ENCODE measurements at places on chromosomes 7 and 10.

- DNase-seq = no peak
These were observed 275.9 kb upstream of the PLPP4 start for GRCh38 chr10:120181154-120181553.

DNA sequence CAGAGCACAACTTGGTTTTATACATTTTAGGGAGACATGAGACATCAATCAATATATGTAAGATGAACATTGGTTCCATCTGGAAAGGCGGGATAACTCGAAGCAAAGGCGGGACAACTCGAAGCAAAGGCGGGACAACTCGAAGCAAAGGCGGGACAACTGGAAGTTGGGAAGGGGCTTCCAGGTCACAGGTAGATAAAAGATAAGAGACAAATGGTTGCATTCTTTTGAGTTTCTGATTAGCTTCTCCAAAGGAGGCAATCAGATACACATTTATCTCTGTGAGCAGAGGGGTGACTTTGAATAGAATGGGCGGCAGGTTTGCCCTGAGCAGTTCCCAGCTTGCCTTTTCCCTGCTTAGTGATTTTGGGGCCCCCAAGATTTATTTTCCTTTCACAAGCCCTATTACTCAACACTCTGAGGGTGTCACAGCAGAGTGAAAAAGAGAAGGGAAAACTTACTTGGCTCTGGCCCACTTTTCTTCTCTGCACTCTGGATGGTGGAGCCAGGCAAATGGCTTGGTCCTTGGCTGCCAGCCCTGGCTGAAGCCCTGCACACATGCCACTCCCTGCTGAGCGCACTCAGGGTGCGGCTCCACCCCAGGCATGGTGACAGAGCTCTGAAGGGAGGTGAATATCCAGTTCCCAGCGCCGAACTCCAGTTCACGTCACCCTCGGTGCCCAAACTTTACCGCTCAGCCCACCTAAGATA is 46.7 kb downstream of the PARD3 start:
- DNase-seq = no peak

DNA sequence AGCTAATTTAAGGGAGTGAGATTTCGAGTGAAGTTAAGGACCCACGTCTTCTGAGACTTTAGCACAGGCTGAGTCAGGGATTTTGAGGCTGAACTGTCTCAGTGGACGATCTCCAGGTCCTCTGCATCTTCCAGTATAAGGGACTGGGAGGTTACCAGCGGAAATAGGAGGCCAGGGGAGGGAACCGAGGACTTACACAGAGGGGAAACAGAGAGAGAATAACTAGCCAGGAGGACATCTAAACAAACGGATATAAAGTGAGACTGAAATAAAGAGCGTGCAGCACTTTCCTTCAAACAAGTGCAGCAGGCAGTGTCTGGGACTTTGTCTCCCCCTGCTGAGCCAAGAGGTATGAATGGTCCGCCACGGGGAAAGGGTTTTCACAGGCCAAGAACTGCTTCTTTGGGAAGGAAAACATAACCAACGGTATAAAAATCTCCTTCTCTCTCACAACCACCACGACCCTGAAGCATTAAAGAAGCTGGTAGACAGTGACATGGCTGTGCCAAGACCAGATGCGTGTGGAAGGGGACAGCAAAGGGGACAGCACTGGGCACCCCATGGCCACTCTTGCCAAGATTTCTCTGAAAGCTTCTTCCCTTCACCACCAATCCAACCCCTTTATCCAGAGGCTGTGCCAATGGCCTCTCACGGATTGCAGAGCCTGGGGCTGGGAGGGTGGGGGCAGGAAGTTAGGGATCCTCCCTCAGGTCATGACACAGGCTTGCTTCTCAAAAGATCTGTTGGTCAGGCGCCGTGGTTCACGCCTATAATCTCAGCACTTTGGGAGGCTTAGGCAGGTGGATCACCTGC is 72.0 kb downstream of the SLC37A3 start:
- DNase-seq = peak; percentile 86

DNA sequence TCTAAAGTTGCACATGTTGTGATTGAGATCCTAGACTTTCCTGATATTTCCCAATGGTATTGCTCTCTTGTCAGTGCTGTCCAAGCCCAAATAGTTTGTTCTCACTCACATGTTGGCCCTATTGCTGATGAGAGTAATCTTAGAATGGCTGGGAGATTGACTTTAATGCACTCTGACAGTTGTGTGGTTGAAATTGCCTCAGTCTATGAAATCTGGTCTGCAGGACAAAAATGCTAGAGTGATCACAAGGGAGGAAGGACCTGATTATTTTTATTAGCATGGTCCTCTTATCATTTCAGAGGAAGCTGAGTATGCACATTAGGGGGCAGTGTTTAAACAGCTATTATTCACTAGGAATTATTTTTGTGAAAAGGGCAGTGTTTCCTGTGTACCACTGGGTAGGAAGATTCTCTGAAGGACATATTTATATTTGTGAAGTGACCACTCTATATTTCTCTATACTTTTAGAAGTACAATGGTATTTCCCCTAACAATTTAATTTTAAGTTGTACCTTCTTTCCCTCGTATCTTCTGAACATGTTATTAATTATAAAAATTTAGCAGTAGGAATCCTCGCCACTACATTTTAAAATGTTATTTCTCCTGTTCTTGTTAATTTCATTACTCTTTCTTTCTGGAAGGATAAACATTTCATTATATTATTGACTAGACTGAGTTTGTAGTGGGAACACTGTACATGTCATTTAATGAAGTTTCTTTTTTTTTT is 64.4 kb downstream of the SUGCT start:
- no peak for DNase-seq

- no peak for DNase-seq
These were observed 51.7 kb upstream of the FZD1 start for GRCh38 chr7:91212582-91212981.

GRCh38 chr10:122487174-122487765 is 25.9 kb downstream of the HTRA1 start:
- no peak for DNase-seq

DNA sequence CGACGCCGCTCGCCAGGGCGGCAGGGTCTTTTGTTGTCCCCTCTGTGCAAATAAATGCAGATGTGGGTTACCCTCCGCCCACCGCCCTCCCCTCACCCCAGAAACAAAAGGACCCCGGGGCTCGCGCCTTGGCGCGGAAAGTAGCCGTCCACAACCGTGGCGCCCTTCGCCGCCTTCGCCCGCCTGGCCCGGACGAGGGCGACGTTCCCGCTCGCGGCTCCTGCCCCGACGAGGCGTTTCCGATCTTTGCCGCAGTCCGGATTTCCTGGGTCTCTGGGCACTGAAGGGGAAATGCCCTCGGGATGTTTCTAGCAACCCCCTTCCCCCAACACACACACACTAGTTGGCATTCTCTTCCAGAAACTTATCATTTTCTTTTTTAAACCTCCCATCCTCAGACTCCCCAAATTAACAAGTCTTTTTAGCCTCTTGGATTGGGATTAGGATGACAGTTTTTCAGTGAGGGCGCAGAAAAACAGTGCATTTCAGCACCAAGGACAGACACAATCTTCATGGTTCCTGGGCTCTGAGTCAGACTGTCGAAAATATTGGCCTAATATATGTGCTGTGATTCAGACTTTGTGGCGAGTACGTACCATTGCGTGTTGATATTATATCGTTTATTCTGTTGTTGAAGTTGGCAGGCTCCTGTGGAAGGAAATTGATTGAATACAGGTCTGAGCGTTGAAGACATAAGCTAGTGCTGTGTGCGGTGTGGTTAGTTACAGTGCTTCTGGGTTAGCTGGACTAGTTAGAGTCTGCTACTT is 771 bp downstream of the PHYHIPL start:
- DNase-seq = no peak

GRCh38 chr10:514137-514671 is 175.3 kb downstream of the DIP2C start:
- no peak for DNase-seq

- DNase-seq = no peak
These were observed 297.2 kb downstream of the SUGCT start for GRCh38 chr7:40432046-40432445.

GRCh38 chr7:113652501-113652900 is 266.3 kb downstream of the PPP1R3A start:
- no peak for DNase-seq

GRCh38 chr7:100735730-100736129 is 2.3 kb downstream of the ZAN start:
- no peak for DNase-seq

DNA sequence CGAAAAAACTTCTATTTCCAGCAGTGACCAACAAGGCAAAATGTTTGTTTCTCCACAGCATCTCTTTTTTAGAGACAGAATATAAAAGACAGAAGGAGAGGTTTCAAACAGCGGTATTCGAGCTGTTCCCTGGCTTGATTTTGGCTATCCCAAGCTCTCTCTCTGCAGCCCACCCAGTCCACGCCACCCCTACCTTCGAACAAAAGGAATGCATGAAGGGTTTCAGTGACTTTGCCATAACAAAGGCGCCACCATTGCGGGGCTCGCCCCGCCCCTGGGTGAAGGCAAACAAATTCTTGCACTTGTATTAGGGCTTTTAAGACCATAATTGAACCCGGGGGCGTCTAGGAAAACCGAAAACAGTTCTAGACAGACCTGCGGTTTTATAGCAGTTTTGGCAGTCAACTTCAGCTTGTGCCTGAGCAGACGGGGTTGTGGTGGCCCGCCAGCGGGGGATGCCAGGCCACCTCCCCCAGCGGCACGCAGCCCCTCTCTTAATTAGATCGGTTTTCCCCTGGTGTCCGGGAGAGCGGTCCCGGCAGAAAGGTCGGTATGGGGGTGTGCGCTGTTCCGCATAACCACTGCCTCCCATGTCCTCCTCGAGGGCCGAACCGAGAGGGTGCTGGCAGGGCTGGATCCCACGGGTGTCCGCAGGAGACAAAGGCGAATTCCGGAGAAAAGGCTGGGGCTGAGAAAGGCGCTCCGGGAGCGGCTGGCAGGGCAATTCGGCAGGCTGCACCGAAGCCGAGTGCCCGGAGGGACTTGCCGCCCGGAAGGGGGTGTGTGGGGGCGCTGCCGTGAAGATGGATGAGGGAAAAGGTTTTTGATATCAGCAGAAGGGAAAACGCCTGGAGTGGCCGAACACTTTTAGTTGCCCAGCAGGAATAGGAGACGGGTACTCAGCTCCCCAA is 2.7 kb upstream of the HOXA11 start:
- no peak for DNase-seq

Data from hematopoietic multipotent progenitor cell treated with erythropoietin and hydrocortisone succinate and interleukin-3 and kit ligand, for 17 days (in vitro differentiated cells).